ENCODE measurements at places on chromosomes 7 and 10. TPM values are rescaled to one million over a fixed set of nuclear protein-coding genes. Genes with fewer than 3 reads are reported as not detected.

SGCE gene
- total RNA-seq, result 52.1 TPM

GRCh38 chr7:74297516-74298233 lies 8.5 kb downstream of the CLIP2 start:
- no peak for DNase-seq

- peak; percentile 84 for DNase-seq
These were observed 645 bp downstream of the SLC26A4 start for GRCh38 chr7:107661081-107661864.

OR6V1 gene
- total RNA-seq, result not detected

SEC31B gene
- total RNA-seq, result 6.7 TPM

DNA sequence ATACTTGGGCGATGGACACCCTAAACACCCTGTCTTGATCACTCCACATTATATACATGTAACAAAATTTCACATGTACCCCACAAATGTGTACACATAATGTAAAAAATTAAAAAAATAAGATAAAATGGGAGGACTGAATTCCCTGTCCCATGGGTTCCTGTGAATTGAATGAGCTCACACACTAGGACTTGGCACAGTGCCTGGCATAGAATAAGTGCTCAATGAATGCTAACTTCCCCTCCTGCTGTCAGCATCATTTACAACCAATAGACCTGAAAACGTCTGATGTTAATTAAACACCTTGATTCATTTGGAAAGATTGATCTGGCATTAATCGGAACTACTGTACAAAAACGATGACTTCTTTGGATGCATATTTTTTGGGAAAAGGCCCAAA lies 117.3 kb upstream of the ZNF438 start:
- DNase-seq, result no peak

ZC3HAV1 gene
- 59.8 TPM for total RNA-seq

DNA sequence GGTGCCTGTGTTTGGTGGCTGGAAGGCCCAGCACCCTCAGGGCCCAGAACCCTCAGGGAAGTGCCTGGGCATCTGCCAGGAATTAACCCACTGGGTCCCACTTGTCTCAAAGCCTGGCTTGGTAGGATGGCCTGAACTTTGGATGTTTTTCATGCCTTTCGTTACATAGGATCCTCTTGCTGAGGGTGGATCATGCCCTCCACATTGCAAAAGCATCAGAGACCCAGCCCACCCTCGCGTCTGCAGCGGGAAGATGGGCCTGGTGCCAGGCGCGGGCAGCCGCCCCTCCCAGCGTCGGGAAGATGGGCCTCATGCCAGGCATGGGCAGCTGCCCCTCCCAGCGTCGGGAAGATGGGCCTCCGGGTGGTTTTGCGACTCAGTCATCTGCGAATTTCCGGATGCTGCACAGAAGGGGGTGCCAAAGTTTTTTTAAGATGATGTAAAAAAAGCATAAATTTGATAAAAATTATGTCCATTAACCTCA lies 51.9 kb upstream of the PRKAR1B start:
- DNase-seq, result no peak

DNA sequence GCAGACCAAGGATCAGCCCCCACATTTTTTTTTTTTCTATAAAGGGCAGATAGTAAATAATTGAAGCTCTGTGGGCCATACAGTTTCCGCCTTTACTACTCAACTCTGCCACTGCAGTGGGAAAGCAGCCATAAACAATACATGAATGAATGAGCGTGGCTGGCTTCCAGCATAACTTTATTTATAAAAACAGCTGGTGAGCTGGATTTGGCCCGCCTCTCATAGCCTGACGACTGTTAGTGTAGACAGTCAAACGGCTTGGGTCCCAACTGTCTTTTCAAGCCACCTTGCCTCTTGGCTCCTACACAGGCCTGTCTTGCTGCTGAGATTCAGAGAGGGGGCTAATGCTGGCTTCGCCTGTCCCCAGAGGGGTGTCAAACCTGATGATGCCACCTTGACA lies 169.8 kb upstream of the GPR26 start:
- DNase-seq, result no peak

- no peak for DNase-seq
These were observed 144.6 kb downstream of the SEMA3E start for GRCh38 chr7:83504330-83504729.

CCDC136 gene
- total RNA-seq, result 55.7 TPM

DNA sequence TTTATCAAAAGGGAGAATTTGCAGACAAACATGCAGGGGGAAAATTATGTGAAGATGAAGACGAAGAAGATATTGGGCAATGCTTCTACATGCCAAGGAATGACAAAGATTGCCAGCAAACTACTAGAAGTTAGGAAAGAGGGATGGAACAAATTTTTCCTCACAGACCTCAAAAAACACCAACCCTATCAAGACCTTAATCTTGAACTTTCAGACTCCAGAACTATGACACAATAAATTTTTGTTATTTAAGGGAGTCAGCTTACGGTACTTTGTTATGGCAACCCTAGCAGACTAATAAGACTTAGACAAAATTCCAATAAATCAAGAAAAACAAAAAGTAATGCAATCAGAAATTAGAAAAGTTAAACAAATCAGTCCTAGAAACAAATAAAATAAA lies 280.0 kb upstream of the GNAI1 start:
- no peak for DNase-seq

- DNase-seq, result no peak
These were observed 55.6 kb downstream of the OSBPL3 start for GRCh38 chr7:24924375-24924774.

HOXA4 gene
- not detected for total RNA-seq

- no peak for DNase-seq
These were observed 130.5 kb downstream of the LHPP start for GRCh38 chr10:124592101-124592500.
